ENCODE measurements at places on chromosomes 7 and 10.

DNA sequence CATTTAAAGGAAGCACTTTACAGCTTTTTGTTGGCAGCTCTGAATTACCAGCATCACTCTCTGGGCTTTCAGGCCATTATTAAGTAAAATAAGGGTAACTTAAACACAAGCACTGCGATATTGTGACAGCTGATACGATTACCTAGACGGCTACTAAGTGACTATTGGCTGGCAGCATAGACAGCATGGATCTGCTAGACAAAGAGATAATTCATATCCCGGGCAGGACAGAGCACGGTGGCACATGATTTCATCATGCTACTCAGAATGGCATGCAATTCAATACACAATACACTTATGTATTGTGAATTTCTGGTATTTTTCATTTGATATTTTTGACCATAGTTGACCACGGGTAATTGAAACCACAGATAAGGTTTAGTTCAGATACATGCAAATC lies 522.0 kb upstream of the LRRN3 start:
- DNase-seq, result peak; percentile 66

- no peak for DNase-seq
Observed at GRCh38 chr10:102718220-102718619, 3.8 kb downstream of the SFXN2 start.

DNA sequence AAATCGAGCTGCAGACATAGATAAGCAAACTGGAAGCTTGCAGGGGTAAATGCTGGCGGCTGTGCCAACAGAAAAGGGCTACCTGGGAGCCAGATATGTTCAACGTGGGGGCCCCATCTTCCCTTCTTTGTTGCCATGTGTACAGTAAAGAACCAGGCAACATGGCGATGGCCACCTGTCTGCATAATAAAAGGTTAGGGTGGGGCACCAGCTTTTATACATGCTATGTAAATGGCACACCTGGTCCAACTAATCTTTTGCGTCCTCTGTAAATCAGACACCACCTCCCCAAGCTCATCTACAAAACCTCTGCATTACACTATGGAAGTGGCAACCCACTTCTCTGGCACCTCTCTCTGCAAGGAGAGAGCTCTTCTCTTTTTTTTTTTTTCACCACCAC lies 13.9 kb downstream of the BUD31 start:
- DNase-seq, result no peak

DNA sequence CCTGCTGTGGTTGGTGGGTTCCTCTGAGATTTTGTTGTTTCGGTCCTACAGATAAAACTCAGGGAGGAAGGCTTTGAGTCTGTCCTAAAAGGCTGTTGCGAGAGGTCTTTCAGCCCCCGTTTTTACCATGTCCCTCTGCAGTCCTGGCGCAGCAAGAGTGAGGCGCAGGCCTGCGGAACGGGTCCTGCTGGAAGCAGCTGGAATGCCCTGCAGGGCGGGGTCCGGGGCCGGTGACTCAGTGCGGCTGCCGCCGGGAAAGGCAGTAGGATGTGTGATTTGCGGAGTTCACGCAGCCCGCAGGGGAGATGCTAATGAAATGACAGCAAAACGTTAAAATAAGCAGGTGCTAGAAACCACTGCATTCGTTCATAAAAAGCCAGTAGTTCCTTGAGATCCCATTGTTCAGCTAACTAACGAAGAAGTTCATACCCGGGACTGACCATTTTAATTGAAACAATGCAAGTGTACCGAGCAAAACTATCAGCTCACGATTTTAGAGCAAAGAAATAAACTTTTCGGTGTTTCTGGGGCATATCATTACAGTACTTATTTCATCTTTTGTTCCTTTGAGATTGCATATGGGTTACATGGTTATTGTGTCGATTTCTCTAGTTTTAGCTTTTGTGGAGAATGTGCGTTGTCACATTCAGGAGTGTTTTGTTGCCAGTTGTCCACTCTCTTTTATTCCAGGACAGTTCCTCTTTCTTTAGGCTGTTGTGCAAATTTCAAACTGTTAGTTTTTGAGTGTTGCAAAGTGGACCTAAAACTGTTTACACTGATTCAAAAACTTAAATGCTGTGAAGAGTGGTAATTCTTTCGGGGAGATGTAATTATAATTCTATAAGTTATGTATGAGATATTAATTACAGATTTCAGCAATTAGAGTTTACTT lies 783 bp downstream of the ANLN start:
- peak; percentile 87 for DNase-seq

DNA sequence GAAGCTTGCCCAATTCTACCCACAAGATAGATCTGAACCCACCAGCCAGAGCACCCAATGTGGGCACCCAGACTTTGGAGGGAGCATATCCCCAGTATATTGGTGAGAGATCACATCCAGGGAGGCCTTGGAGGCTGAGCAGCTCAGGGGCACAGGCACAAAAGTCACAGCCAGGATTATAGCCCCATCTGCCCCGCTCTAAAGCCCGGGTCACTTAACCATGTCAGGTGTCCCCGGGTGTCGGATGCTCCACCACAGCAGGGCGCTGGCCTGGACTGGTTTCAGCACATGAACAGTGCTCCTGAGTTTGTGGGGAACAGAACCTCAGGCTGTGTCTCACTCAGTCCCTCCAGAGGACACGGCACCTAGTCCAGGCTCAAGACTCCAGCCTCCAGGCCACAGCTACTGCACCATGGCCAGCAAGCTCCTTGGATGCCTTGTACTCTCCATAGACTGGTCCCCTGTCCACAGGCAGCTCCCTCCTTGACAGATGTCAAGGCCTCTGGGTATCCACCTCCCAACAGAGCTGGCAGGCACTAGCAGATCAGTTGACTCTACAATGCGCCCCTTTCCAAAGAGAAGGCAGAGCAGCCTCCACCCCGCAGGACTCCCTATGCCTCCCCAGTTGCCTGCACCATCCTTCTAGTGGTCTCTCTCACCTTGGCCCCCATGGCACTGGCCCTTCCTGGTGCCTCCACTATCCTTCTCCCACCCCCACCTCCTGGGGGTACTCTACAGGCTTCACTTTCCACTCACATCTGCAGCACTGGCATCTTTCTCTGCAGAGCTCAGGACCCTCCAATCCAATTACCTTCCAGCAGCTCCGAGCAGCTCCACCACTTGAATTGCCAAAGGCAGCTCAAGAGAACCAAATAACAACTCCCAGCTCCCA lies 306.0 kb downstream of the GRID1 start:
- DNase-seq, result no peak

GRCh38 chr10:73791871-73792400 lies 6.5 kb downstream of the ZSWIM8 start:
- DNase-seq, result no peak

DNA sequence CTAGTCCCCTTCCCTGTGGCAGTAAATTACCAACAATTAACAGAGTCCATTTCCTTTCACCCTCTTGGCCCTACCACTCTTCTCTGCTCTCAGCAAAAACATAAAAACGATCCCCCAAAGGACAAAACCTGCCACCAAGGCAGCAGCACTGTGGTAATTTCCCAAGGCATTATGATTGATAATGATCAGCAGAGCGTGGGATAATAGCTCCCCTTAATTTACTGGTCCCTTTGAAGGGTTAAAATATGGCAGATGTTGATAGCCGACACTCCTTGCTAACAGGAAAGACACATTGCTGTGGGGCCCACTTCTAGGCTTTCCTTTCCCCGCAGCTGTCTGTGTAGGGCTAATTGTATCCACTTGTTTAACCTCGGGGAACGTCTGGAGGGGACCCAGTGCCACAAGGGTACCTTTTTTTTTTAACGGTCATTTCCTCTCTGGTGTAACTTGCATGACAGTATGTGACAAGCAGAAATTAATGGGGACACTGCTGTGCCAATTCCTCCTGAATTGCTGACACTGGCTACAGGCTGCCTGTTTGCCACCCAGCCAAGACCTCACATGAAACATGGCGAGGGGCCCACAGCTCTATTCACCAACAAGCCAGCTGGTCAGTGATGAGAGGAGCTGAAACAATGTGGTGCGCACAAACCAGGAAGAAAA lies 81.3 kb downstream of the CDK6 start:
- DNase-seq, result no peak

- DNase-seq, result peak; percentile 3
Observed at GRCh38 chr10:49164559-49165188, 23.5 kb downstream of the TMEM273 start.

DNA sequence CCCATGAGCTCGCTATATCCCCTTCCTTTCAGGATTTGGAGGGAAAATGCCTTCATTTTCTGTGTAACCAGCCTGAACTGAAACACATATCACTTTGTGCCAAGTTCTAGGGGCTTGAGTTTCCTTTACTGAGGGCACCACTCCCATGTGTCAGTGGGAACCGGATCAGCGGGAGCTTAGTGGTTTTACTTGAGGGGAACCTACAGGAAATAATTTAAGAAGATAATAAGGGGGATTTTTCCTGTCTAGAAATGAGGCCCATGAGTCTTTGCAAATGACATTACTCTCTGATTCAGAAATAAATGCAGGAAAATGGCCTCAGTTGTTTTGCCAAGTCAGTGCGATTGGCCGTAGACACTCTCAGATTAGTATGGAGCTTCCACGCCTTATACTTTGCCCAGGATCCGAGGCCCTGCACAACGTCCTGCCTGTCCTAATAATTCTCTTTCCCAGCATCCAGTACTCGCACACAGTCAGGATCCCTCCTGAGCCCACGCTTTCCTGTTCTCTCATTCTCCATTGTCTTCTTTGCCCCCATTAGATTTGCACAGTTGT lies 86.4 kb upstream of the LYZL1 start:
- no peak for DNase-seq

- no peak for DNase-seq
Observed at GRCh38 chr10:43885842-43886241, 237.2 kb upstream of the ZNF32 start.

- no peak for DNase-seq
Observed at GRCh38 chr7:151792086-151792485, 84.8 kb downstream of the PRKAG2 start.

GRCh38 chr10:97024168-97025073 lies 161.3 kb downstream of the SLIT1 start:
- peak; percentile 70 for DNase-seq

DNA sequence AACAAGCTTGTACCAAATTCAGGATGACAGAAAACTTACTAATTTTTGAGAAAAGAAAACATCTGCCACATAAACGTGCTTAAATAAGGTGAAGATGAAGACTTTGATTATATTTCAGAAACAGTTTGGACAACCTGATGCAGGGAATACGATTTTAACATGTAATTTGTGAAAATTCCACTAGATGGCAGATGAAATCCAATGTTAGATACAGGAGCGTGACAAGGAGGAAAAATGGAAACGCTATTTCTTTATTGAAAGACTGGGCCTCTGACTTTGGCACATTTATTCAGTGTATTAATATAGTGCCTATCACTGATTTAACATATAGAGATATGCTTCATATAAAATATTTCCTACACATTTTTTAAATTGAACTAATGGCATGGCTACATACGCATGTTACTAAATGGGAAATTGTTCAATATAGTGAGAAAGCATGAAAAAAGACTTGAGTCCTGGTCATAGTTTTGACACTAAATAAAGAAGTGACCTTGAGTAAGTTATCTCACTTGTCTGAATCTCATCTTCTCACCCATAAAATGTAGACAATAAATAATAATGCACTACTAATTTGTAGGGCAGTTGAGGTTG lies 60.7 kb downstream of the CD36 start:
- DNase-seq, result peak; percentile 32

DNA sequence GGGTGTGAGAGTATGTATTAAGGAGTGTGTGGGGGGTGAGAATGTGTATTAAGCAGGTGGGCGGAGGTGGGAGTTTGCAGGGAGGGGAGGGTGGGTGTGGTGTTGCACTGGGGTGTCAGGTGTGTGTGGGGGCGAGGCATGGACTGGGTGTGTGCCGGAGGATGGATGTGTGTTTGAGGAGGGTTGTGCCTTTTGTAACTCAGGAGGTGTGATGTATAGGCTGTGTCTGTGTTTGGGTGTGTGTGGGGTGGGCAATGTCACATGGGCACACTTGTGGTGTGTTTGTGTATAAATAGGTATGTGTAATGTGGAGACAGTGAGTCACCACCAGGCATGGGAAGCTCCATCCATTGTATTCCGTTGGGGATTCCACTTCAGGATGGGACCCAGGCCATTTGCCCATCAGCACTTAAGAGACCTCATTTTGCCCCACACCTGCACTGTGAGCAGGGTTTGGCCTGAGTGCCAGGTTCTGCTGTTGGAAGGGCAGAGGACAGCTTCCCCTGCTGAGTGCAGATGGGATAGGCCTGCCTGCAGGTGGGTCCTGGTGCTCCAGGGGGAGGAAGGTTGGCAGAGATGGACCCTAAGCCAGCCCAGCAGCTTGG lies 5.8 kb downstream of the UNC5B start:
- DNase-seq, result peak; percentile 83

DNA sequence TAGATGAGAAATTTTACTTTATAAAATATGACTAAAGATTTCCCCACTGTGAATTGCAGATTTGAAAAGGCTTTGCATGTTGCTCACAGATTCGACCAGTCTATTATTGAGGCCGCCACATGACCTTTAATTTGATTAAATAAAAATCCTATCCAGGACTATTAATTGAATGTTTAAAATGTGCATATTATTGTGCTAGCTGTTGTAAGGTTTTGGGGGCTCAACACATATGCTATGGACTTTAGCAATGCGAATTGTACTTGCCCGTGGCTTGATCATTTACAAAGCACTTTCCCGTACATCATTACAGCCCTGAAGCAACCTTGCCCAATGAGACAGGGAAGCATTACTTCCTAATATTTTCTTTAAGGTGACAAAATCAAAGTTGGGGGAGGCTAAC lies 243.0 kb downstream of the ACTR3B start:
- DNase-seq, result no peak

DNA sequence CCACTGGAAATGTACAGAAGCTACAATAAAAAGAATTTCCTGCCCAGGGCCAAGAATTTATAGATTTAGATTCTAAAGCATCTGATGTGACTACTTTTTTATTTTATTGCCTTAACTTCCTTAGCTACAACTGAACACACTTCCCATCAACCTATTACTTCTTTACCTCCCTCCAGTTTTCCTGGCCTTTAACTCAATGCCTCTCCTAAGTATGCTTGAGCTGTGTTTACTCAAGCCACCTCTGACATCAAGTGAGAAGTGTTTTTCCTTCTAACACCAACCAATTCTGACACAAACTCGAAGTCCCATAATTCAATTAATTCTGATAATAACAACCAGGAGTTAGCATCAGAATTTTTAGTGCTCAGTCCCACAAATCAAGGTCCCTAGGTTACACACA lies 170.0 kb downstream of the IMMP2L start:
- no peak for DNase-seq
